HEK293T (cell line): ENCODE measurements at places on chromosomes 7 and 10.
A peak's percentile ranks its signal among the peaks of the same experiment; 100 is the strongest.

DNA sequence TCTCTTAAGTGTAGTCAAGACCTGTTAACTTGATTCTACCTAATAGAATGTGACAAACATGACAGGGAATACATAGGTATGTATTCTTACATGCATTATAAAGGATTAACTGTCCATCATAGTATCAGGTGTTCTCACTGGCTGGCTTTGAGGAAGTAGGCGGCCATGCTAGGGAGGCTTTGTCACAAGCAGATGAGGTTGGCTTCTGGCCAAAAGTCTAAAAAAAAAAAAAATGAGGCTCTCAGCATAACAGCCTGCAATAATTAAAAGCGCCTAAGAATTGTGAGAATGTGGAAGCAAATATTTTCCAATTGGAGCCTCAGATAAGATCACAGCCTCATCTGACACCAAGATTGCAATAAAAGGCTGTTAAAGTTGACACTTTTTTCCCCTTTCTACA, 1256.8 kb upstream of the SORCS1 start:
- DNase-seq, result no peak

DNA sequence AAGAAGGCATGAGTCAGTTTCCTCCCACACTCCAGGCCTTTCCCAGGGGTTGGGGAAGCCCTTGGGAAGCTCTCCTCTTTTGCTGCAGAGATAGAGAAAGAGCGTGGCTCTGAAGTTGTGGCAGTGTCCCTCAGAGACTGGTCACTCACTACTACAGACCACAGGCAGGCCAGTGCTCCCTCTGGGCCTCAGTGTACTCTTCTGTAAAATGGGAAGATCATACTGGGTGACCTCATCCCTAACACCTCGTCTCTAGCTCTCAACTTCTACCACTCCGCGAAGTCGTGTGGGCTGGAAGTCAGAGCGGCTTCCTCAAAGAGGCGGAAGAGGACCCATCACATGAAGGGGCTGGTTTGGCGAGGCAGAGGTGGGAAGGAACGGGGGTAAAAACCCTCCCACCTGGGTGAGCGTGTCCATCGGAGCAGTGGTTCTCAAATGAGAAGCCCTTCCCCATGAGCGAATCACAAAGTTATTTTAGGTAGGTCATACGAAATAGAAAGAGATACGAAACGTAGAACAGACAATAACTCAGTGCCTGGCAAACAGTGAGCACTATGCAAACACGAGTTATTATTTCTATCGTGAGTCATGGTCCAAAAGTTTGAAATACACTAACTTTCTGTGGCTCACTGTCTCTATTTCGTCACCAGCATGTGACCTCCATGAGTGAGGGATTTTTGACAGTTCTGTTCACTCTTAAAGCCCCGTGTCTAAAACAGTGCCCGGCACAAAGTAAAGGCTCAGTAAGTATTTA, 32.7 kb downstream of the PRKAG2 start:
- DNase-seq, result no peak

DNA sequence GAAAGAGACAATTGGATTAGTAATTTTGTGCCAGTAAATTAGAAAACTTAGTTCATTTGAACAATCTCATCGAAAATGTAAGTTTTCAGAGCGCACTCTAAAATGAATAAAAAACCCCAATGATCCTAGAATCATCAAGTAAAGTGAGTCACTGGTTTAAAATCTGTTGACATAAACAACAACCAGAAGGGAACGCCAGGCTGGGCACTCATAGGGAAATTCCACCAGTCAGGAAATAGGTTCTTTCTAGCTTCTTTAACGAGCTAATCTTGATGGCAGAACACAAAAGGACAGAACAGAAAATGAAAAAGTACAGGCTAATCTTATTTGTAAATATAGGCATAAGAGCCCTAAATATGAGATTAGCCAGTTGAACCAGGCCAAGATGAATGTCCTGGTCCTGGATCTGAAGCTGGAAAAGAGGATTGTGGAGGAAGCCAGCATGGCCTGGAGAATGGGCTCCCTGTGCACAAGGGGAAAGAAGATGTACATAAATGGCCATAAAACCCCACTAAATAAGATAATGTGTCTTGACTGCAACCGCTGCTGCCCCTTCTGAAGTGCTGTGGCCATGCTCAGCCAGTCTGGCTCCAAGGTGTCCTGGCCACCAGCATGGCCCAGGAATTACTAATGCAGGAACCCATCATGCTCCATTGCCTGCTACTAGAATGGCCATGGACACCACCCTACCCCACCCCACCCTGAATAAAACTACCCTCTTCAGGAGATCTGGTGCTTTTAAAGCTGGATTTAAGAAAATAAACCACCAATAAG, 114.0 kb downstream of the WDFY4 start:
- DNase-seq, result no peak

DNA sequence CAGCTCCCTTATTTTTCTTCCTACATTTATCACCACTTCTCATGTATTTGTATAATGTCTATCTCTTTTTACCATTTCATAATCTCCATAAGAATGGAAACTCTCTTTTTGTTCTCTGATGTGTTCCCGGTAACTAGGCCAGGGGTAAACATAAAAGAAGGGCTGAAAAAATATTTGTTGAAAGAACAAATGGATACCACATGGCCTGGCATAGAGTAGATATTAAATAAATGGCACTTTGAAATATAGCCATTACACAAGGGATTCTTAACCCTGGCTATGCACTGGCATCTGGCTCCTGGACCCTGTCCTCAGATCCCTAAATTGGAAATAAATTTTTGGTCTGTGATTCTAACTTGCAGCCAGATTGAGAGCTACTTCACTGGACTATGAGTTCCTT, 30.4 kb downstream of the ELAPOR2 start:
- no peak for DNase-seq

- DNase-seq, result no peak
Measured at GRCh38 chr10:74328388-74328787, 177.4 kb downstream of the ADK start.

- no peak for DNase-seq
Measured at GRCh38 chr7:158028290-158028941, 559.2 kb downstream of the PTPRN2 start.

DNA sequence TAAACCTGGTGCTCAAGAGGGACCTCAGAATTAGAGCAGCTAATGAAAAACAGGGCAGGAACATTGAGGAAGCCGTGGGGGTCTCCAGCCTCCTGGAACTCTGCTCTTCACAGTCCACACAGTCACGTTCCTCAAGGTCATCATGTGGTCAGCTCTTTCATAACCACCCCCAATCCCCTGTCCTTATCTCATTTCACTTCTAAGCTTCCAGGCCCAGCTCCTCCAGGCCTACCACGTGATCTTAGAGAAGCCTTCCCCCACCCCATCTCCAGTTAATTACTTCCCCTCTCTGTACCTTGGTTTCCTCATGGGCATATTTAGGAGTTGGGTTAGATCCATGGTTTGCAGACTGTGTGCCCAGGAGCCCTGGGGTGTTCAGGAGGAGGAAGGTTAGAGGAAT, 106.4 kb upstream of the TCF7L2 start:
- DNase-seq, result no peak

- peak; percentile 39 for DNase-seq
Measured at GRCh38 chr7:2821161-2821841, 22.8 kb downstream of the GNA12 start.

- DNase-seq, result no peak
Measured at GRCh38 chr10:117991701-117992100, 55.0 kb downstream of the RAB11FIP2 start.

- DNase-seq, result no peak
Measured at GRCh38 chr7:87452279-87452678, 23.2 kb downstream of the ABCB4 start.

DNA sequence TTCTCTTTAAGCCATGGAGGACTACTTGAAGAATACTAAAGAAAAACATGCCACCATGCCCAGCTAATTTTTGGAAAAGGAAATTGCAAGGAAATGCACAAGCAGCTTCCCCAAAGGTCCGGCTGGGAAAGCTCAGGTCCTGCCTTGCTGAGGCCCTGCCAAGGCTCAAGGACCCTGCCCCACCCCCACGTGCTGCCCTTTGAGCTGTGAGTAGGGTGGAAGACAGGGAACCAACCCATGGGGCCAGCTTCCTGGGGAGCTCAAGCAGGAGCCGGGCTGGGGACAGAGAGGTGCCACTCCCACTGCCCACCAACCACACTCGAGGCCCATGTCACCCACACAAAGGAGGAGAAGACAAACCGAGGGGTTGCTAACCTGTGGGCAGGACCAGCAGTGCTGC, 78.2 kb downstream of the SLIT1 start:
- DNase-seq, result no peak

DNA sequence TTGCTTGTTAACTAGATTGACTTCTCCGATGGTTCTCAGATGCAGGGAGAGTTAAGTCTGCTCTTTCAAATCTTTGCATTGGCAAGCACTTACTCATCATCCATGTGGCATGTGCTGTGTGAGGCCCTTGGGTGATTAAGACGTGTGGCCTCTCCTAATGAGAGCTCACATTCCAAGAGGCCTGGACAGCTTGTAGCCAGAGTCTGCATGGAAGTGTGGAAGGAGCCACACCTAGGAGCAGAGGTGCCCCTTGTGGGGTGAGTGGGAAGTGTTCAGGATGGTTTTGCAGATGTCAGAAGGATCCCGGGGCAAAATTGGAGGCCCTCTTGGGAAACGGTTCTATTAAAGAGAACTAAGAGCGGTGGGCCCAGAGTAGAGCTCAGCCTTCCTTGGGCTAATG, 225.9 kb downstream of the PAXIP1 start:
- peak; percentile 42 for DNase-seq

- peak; percentile 54 for DNase-seq
Measured at GRCh38 chr7:145036604-145037405, 201.0 kb upstream of the TPK1 start.

- peak; percentile 57 for DNase-seq
Measured at GRCh38 chr7:129271500-129272355, 46.9 kb downstream of the AHCYL2 start.

DNA sequence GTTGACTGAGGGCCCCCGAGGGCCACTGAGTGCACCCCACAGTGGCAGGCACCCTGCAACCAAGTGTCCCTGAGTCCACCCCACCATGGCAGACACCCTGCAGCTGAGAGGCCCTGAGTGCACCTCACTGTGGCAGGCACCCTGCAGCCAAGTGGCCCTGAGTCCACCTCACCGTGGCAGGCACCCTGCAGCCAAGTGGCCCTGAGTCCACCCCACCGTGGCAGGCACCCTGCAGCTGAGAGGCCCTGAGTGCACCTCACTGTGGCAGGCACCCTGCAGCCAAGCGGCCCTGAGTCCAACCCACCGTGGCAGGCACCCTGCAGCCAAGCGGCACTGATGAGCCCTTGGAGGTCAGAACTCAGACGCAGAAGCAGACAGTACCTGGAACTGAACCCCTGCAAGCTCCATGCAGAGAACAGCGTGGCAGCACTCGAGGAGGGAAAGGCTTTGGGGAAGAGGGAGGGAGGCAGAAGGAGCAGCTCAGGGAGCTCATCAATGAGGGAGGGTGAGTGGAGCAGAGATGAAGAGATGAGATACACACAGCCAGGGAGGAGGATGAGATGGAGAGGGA, 156.5 kb downstream of the WDR37 start:
- no peak for DNase-seq

- DNase-seq, result no peak
Measured at GRCh38 chr7:26910221-26910620, 45.8 kb upstream of the SKAP2 start.

GRCh38 chr10:96208271-96208670, 63.1 kb downstream of the BLNK start:
- DNase-seq, result no peak

DNA sequence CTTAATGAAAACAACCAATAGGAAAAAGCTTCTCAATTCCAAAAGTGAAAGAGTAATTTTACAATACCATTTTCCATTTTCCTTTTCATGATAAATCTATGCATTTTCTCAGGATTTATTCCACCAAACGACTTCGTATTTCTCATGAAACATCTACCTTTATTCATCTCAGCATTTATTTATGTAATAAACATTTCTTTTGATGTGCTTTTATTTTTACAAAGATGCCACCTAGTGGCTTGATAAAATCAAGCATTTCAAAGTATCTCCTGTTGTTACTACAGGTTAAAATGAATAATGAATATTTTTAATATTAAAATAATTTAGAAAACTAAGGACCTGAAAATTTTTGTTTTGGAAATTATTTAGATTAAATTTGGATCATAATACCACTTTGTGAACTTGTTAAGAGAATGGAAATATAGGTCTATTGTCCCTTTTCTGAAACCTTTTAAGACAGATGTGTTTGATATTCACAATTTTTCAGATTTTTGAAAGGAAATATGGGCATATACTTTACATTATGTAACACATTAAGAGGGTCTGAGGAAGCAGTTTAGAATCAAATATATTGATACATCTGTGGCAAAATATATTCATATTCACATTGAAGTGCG, 2.7 kb upstream of the IQUB start:
- no peak for DNase-seq

DNA sequence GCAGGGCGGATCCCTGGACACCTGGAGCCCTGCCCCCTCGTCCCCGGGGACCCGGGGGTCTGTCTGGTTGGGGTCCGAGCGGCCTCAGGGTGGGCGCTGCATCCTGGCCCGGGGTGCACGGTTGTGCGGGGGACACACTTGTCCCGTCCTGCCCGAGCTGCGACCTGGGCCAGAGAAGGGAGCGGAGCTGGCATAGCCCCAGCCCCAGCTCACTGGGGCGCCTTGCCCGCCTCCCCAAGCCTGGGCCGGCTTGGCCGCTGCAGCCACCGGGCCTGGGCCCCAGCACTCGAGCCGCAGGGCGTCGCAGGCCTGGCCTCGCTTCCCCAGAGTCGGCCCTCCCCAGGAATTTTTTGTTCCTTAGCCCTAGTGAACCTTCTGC, 54.5 kb downstream of the GLRX3 start:
- DNase-seq, result no peak

DNA sequence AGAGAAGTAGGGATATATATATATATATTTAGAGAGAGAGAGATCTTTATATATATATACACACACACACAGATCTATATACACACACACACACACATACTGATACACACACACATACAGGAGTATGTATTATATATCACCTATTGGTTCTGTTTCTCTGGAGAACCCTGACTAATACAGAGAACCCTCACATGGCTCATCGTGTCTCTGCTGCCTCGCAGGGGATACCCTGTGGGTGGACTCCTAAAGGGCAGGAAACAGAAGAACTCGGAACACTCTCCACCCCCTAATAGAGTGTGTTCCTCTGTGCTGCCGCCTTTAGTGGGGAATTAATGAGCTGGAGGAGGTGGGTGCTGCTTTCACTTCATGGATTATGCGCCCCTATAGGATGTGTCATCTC, 86.6 kb downstream of the NPY start:
- no peak for DNase-seq

GRCh38 chr10:92241158-92241500, 49.7 kb downstream of the CPEB3 start:
- peak; percentile 32 for DNase-seq

- DNase-seq, result no peak
Measured at GRCh38 chr7:32319012-32319382, 171.2 kb downstream of the LSM5 start.

GRCh38 chr10:102602272-102603045, 41.8 kb upstream of the TRIM8 start:
- no peak for DNase-seq

DNA sequence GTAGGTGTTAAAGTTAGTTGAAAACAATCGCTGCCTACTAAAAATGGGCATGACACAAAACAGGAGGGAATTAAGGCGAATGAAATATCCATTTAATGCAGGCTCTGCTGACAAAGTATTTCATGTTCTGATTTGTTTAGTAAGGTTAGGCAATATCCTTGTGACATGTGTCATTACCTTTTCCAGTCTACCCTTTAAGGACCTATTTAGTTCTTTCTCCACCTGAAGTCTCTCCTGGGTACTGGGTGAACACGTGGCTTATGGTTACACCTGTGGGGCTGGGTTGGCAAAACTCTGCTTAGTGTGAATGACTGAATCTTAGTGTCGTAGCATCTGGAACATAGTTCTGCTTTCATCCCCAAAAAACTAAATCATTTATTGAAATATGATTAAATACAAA, 313.5 kb downstream of the CCDC3 start:
- no peak for DNase-seq

- DNase-seq, result no peak
Measured at GRCh38 chr10:132442636-132443035, 45.6 kb downstream of the PWWP2B start.
